ENCODE measurements at places on chromosomes 12 and 14.

DNA sequence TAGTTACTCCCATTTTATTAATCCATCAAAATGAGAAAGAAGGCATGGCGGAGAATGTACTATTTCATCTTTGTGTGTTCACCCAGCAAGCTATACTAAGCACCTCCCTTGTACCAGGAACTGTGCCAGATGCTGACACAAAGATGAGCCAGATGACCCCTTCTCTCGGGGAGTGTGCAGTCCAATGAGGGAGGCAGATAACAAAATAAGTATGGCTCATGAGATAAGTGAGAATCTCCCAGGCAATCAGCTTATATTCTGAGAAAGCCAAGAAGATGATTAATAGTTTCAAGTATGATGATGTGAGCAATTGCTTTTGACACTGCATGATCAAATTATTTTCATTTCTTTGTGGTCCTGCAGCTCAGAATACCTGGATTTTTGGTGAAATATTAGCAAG is 1.3 kb upstream of the TMEM233 start:
- no peaks in the 10 kb centered on the region for H3K4me1 ChIP-seq
- no peak for DNase-seq
- H3K27me3 ChIP-seq: peaks cover 21% of the 10 kb centered on the region
- H3K36me3 ChIP-seq: no peaks in the 10 kb centered on the region

- H3K4me1 ChIP-seq: peaks cover 81% of the 10 kb centered on the region
- H3K27ac ChIP-seq: peak overlapping the region; percentile 82
- peaks cover 3% of the 10 kb centered on the region for H3K36me3 ChIP-seq
- H3K4me3 ChIP-seq: peak overlapping the region; percentile 9
Measured at GRCh38 chr14:99261912-99262787, 9.8 kb downstream of the BCL11B start.

- no peak overlapping the region for H3K27ac ChIP-seq
- H3K4me3 ChIP-seq: no peak overlapping the region
- DNase-seq: no peak
- H3K27me3 ChIP-seq: no peaks in the 10 kb centered on the region
- no peaks in the 10 kb centered on the region for H3K4me1 ChIP-seq
- H3K36me3 ChIP-seq: peaks cover 9% of the 10 kb centered on the region
Measured at GRCh38 chr12:106790020-106790419, 15.5 kb downstream of the RIC8B start.

DNA sequence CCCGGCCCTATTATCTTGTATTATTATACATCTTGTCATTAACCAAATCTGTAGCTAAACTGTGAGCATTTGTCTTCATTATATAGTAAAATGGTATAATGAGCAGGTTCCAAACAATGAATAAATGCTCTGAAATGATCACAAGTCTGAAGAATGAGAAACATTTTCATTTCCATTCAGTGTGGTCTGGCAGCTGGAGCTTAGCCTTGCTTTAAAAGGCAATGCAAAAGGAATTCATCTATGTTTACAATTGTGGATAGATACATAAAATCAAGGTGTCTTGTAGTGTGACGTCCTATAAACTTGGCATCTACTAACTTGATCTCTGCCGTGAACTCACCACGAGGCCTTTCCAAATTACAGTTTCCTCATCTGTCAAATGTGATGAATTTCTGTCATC is 168.3 kb downstream of the RMST start:
- H3K36me3 ChIP-seq: no peaks in the 10 kb centered on the region
- H3K27ac ChIP-seq: no peak overlapping the region
- H3K4me3 ChIP-seq: no peak overlapping the region
- no peak for DNase-seq
- no peaks in the 10 kb centered on the region for H3K4me1 ChIP-seq

GRCh38 chr14:44928793-44929192 is 33.0 kb downstream of the KLHL28 start:
- H3K36me3 ChIP-seq: peaks cover 9% of the 10 kb centered on the region
- H3K27ac ChIP-seq: no peak overlapping the region
- no peaks in the 10 kb centered on the region for H3K4me1 ChIP-seq
- no peak overlapping the region for H3K4me3 ChIP-seq
- DNase-seq: peak; percentile 38
- no peaks in the 10 kb centered on the region for H3K27me3 ChIP-seq

DNA sequence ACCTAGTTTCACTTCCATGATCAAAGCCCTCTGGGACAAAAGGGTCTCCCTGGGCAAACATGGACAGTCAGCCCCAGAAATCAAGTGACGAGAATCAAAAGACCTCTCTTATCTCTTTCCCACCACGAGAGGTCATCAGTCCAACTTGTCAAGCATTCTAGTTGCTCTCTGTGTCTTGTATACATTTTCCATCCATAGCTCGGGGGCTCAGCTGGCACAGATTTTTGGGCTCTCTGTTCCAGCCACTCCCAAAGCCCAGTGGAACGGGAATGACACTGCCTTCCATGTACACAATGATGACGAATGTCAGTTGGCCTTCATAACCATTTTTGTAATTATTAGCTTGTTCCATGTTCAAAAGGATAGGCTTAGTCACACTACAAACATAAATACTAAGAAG is 29.7 kb downstream of the NOS1 start:
- H3K27ac ChIP-seq: no peak overlapping the region
- no peaks in the 10 kb centered on the region for H3K27me3 ChIP-seq
- no peaks in the 10 kb centered on the region for H3K4me1 ChIP-seq
- no peak overlapping the region for H3K4me3 ChIP-seq
- H3K36me3 ChIP-seq: no peaks in the 10 kb centered on the region
- no peak for DNase-seq

DNA sequence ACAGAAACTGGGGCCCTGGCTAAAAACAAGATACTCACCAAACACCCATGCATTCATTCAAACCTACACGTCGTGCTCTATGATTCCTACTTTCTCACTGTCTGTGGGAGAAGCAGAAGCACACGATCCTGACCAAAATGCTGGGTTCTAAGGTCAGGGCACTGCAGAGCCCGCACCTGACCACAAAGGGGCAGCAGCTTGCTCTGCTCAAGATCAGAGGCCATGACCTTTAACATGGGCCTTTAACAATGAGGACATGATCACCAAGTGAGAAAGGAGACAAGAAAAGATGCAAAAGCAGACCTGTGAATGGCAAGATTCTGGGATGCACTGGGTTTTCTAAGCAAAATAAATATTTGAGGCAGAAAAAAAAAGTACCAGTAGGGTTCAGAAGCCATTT is 40.1 kb upstream of the VPS33A start:
- H3K4me3 ChIP-seq: no peak overlapping the region
- no peaks in the 10 kb centered on the region for H3K27me3 ChIP-seq
- H3K36me3 ChIP-seq: peaks cover 48% of the 10 kb centered on the region
- no peak overlapping the region for H3K27ac ChIP-seq
- no peaks in the 10 kb centered on the region for H3K4me1 ChIP-seq

DNA sequence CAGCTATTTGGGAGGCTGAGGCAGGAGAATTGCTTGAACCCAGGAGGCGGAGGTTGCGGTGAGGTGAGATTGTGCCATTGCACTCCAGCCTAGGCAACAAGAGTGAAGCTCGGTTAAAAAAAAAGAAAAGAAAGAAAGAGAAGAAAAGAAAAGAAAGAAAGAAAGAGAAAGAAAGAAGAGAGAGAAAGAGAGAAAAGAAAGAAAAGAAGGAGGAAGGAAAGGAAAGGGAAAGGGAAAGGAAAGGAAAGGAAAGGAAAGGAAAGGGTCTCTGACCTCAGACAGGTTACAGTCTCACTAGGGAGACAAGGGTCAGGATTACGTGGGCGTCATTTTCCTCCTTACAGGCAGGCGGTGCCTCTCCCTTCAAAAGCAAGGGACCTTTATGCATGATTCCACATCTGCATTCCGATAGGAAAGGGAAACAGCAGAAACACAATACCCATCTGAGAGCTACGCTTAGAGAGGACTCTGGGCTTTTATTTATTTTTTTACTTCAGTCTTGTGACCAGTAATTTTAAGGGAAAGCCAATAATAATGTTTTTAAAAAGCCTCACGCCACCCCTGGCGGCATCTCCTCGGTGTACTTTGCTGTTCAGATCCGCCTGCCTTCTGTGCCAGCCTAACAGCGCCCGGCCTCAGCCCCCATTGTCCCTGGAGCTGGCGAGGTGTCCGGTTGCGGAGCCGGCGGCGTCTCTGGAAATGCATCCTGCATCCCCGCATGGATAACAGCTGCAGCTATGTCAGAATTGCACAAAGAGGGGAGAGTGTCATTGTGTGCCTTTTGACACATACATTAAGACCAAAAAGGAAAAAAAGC is 945 bp upstream of the HIP1R start:
- H3K4me3 ChIP-seq: peak overlapping the region; percentile 21
- H3K27ac ChIP-seq: no peak overlapping the region
- H3K36me3 ChIP-seq: no peaks in the 10 kb centered on the region
- H3K4me1 ChIP-seq: peaks cover 19% of the 10 kb centered on the region
- DNase-seq: peak; percentile 56

GRCh38 chr14:31278883-31279282 is 71.3 kb upstream of the HECTD1 start:
- no peaks in the 10 kb centered on the region for H3K36me3 ChIP-seq
- no peak overlapping the region for H3K4me3 ChIP-seq
- no peaks in the 10 kb centered on the region for H3K4me1 ChIP-seq
- no peak overlapping the region for H3K27ac ChIP-seq
- no peaks in the 10 kb centered on the region for H3K27me3 ChIP-seq

DNA sequence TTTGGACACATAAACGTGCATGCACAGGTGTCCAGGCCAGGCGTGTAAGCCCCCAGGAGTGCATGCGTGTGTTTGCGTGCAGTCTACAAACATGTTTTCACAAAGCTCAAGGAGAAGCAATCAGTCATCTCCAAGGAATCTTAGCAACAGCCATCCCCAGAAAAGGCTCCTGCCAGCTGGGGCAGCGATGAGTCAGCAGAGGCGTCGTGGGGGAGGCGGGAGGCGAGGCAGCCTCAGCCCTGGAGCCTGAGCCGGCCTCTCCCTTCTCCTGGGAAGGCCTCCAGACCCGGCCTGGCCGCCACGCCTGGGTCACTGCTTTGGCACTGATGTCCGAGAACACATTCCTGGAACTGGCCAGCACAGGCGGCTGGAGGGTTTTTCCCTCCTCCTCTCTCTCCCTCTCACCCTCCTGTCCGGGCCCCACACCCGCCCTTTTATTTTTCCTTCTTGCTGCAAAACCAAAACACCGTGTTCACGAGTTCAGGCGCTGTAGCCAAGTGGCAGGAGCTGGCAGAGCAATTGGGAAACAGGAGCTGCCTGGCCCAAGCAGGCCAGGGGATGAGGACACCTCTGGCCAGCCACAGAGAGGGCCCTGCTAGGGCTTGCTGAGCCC is 92.7 kb downstream of the LRRC74A start:
- no peak for DNase-seq
- H3K27me3 ChIP-seq: no peaks in the 10 kb centered on the region
- no peak overlapping the region for H3K4me3 ChIP-seq
- H3K36me3 ChIP-seq: no peaks in the 10 kb centered on the region
- no peak overlapping the region for H3K27ac ChIP-seq
- H3K4me1 ChIP-seq: peaks cover 26% of the 10 kb centered on the region

- H3K4me3 ChIP-seq: peak overlapping the region; percentile 50
- H3K27ac ChIP-seq: no peak overlapping the region
- peak; percentile 56 for DNase-seq
- H3K36me3 ChIP-seq: no peaks in the 10 kb centered on the region
- peaks cover 38% of the 10 kb centered on the region for H3K27me3 ChIP-seq
- peaks cover 28% of the 10 kb centered on the region for H3K4me1 ChIP-seq
Measured at GRCh38 chr14:72892879-72893635, 844 bp downstream of the DPF3 start.

DNA sequence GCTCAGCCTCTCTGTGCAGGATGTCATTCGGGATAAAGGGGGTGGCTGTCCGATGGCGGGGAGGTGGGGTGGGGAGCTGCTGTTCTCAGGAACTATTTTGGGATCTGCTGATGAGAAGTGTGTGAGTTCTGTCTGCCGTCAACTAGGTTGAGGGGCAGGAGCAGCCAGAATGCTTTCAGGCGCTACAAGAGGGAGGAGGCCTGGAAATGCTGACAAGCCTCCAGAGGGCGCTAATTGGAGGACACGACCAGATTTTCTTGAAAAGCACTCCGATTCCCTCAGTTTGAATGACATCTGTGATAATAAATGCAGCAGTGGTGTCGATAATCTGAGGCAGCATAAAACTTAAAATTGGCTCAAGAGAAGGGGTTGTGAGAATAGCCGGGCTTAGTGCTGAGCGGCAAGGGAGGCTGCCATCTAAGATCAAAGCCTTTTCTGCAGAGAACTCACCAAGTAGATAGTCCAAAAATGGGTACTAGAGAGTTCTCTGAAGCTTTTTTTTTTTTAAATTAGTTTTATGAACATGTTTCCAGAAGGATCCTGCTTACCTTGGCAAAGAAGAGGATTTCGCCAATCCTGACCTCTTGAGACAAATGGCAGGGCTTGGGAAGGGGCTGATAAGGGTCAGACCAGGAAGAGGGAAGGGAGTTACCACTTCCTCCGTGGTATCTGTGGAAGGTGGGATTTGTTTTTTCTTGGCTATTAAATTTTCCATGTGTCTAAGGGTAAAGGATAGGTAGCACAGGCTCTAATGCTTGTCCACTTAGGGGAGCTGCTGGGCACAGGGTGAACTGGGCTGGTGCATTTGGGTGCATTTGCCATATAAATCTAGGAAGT is 94.4 kb downstream of the CRACR2A start:
- DNase-seq: no peak
- H3K27me3 ChIP-seq: no peaks in the 10 kb centered on the region
- H3K36me3 ChIP-seq: peaks cover 89% of the 10 kb centered on the region
- H3K4me1 ChIP-seq: no peaks in the 10 kb centered on the region
- H3K27ac ChIP-seq: no peak overlapping the region

DNA sequence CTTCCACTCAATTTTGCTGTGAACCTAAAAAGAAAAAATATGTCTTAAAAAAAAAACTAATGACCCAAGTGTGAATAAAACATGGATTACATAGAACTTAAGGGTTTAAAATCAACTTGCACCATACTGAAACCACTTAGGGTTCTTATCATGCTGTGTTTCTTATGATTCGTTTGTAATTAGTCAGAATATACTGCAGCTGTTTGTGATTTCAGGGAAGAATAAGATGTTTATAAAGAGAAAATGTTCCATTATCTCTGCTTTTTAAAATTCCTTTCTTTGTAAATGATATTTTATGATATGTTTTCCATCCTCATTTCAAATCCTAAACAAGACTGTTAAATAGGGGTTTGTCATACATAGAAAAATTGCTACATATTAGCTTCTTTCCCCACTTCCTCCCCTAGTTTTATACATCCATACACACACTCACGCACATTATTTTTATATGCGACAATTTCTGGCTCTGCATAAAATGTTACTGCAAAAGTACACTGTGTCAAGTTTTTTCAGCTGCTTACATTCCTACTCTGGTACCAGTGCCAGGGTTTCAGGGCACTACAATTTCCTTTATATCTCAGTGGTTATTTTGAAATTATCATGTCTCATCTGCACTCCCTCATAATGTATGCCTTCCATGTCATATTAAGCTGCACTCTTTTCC is 275.2 kb upstream of the GARIN6 start:
- H3K4me3 ChIP-seq: no peak overlapping the region
- no peaks in the 10 kb centered on the region for H3K27me3 ChIP-seq
- H3K36me3 ChIP-seq: no peaks in the 10 kb centered on the region
- no peak for DNase-seq
- no peaks in the 10 kb centered on the region for H3K4me1 ChIP-seq
